ENCODE measurements at places on chromosomes 6 and 20. TPM values are rescaled to one million over a fixed set of nuclear protein-coding genes. Genes with fewer than 3 reads are reported as not detected.
A peak's percentile ranks its signal among the peaks of the same experiment; 100 is the strongest.

DNA sequence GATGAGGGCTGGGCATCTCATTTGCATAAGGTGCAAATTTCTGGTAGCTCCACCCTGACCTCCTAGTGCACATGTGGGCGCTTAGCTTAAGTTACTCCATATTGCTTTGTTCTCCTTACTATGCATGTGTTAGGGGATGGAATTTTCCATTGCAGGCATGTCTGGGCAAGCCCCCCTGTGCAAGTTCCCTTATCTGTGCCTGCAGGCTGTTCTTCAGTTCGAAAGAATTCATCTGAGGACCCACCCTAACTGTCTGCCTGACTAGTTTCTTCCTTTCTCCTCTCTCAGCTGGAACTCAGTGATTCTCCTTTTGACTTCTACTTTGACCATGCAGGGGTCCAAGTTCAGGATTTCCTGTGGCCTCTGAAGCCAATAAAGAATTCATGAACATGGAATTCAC, 30.2 kb downstream of the CCDC170 start:
- DNase-seq, result no peak

GRCh38 chr6:146355521-146356100, 188.0 kb upstream of the RAB32 start:
- DNase-seq, result no peak

- DNase-seq, result no peak
These were observed 21.1 kb downstream of the SPTLC3 start for GRCh38 chr20:13029687-13030375.

DNA sequence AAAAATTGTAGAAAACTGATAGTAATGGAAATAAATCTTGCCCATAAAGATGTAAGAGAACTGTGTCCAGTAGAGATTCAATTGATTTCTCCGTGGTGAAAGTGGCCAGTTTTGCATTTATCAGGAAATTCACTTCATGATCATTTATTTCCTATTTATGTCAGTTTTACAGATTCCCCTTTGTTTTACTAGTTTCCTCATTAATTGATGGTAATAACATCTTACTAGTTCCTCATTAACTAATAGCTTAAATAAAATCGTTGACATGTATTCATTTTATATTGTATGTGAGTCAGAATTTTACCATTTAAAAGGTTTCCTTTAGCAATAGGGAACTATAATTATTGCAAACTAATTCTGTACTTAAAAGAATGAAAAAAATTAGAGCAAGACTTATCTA, 99.8 kb upstream of the ADGRF1 start:
- no peak for DNase-seq

GRCh38 chr6:100209323-100210136, 215.5 kb upstream of the MCHR2 start:
- no peak for DNase-seq

- DNase-seq, result no peak
These were observed 194.6 kb downstream of the DLL1 start for GRCh38 chr6:170096191-170096802.

- no peak for DNase-seq
These were observed 68.5 kb upstream of the TENT5A start for GRCh38 chr6:81820980-81821379.

DNA sequence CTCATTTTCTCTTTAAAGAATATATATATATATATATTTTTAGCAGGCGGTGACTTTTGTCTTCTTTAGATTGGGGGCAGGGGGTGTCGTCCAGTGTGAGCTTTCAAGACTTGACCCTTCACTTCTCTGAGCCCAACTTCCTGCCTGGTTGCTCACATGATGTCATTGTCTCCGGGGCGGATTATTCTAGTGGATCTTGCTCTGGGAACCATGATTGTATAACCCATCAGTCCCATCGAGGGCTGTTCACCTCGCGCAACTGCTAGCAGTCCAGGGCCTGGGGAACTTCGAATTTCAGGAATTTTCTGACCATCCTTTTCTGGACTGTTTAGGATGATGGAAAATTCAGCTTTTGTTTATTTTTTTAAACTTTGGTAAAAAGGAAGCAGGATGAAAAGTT, 1.0 kb downstream of the IGF2R start:
- DNase-seq, result peak; percentile 54

- no peak for DNase-seq
These were observed 83.0 kb upstream of the FAM184A start for GRCh38 chr6:119161438-119161837.

DNA sequence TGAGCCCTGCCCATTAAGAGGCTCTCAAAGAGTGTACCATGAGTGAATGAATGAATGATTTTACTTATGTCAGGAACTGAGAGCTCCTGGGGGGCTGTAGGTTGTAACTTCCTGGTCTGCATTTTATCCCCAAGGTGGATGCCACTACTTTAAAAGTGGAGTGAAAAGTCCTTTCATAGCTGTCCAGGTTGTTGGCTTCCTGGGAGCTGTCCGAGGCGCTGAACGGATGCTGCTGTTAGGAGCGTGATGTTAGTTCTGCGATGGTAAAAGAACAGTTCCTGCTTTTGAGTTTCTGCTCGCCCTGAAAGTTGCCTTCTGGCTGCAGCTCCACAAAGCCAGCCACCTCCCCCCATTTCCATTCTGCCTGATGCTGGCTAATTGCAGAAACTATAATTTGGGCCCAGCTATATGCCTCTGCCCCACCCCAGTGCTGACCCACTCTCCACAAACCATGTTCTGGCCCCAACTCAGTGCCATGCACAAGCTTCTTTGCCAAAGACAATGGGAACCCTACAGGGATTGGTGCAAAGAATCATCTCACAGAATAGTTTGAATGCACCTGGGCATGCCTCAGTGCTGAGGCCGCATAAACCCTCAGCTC, 330.9 kb upstream of the CDH4 start:
- no peak for DNase-seq

The TAGAP gene
- 79.6 TPM for total RNA-seq

The CFB gene
- 1.7 TPM for total RNA-seq

The STX11 gene
- total RNA-seq, result 17.2 TPM

The WFDC11 gene
- not detected for total RNA-seq

The ZFP57 gene
- not detected for total RNA-seq

The CAPN11 gene
- total RNA-seq, result not detected

The GPX5 gene
- not detected for total RNA-seq
